Activated CD8-positive, alpha-beta memory T cell treated with anti-CD3 and anti-CD28 coated beads for 1 hour (primary cell): ENCODE measurements at places on chromosomes 7 and 10.

DNA sequence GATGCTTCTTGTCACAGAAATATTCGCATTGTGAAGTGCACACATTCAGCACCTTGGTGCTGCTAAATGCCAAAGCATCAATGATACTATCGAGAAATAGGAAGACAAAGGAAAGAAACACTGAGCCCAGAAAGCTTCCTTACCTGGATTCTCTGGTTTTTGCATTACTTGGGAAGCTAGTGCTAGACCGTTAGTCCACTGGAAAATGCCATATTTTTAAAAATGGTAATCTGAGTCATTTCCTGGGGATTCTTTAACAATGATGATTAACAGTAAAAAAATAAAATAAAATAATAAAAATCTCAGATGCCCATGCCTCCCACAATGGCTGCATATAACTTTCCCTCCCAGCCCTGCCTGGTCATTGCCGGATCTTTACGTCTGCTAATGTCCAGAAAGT, 420.1 kb upstream of the MGMT start:
- no peak for DNase-seq

GRCh38 chr10:46092524-46093081, 46.5 kb upstream of the MSMB start:
- no peak for DNase-seq

- DNase-seq: no peak
Measured at GRCh38 chr10:83078160-83078559, 1061.1 kb upstream of the GHITM start.

DNA sequence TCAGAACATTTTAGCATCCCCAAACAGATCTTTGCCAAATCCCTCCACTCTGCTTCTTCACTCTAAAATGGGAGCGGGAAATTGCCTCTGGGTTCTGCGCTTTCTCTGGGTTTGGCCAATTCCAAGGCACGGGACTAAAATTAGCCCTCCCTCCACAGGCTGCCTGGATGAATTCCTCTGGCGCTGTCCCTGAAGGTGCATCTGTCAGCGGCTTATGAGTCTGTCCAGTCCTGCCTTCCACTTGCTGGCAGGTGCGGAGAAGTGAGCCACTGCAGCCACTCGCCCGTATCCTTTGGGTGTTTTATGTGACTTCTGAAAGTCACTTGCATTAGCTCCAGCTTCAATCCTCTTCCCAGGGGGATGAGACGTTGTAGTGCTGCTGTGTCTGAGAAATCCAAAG, 121.6 kb downstream of the SH2D4B start:
- no peak for DNase-seq

- DNase-seq: peak; percentile 8
Measured at GRCh38 chr7:90119178-90119971, 34.9 kb upstream of the STEAP1 start.

DNA sequence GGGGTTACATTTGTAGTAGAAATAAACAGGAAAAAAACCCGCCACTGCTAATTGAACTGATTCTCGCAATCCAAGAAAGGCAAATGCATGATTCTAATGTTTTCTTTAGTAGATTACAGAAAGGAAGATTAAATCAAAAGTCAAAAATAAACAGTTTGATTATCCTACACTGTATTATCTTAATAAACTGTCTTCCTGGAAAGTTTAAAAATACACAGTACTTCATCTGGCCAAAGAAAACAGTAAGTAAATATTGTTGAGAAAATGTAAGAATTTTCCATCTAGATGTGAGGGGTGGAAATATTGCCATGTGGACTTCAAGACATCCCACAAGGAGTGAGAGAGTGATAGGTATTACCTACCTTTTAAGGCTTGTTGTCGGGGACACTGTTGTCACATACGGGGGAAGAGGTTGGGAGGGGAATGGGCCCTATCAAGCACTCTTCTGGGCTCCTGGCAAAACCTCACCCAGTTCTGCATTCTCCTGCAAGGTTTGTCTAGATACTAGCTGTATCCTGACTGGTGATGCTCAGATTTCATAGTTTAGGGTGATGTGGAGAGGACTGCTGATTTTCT, 17.8 kb downstream of the GRK5 start:
- DNase-seq: no peak

GRCh38 chr10:122864194-122864592, 15.2 kb downstream of the FAM24B start:
- no peak for DNase-seq

- DNase-seq: no peak
Measured at GRCh38 chr7:125504848-125505247, 575.2 kb upstream of the POT1 start.

DNA sequence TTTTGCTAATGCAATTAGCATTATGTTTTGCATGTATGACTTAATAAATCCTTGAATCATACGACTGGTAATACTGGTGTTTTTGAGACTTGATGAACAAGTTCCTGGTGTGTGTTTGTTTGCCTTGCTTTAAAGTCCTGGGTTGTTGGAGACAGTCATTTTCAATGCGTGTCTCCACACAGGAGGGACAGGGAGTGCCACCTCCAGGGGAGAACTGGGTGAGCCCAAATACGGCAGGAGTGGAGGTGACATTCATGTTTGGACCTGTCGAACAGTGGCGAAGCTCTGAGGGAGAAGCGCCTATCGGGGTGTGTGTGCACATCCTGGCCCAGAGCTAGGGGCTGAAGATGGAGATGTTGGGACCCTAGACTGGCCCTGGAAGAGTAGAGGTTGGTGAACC, 43.8 kb downstream of the DAGLB start:
- DNase-seq: no peak

DNA sequence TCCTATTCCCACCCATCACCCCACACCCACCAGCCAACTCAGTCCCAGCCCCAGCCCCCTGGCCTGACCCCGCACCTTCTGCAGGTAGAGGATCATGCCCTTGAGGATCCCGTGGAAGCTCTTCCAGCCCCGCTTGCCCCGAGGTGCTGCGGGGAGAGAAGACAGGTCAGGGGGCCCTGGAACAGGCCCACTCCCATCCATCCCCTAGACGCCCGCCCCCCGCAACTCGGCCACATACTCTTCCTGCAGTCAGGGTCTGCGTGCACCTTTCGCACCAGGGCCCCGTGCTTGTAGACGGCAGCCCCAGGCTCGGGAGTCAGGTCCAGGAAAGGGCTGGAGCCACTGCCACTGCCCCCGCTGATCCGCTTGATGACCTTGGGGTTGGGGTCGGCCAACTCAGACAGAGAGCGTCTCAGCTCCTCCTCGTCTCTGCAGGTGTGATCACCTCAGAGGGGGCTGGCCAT, 9.6 kb downstream of the NFKB2 start:
- DNase-seq: no peak

GRCh38 chr10:113169853-113170460, 219.9 kb downstream of the TCF7L2 start:
- no peak for DNase-seq

GRCh38 chr7:17600340-17600752, 301.9 kb downstream of the AHR start:
- no peak for DNase-seq

GRCh38 chr10:93437086-93437945, 44.8 kb downstream of the MYOF start:
- DNase-seq: no peak

GRCh38 chr10:4033341-4033896, 248.4 kb upstream of the KLF6 start:
- DNase-seq: no peak

- DNase-seq: no peak
Measured at GRCh38 chr7:142280263-142280662, 22.4 kb upstream of the PRSS58 start.
